Mesendoderm (in vitro differentiated cells): ENCODE measurements at places on chromosomes 16 and 17.

- H3K4me3 ChIP-seq = no peak overlapping the region
- peaks cover 5% of the 10 kb centered on the region for H3K4me1 ChIP-seq
- no peak overlapping the region for H3K27ac ChIP-seq
- no peak for DNase-seq
Observed at GRCh38 chr16:85527042-85527766, 85.9 kb upstream of the GSE1 start.

- H3K27ac ChIP-seq = no peak overlapping the region
- H3K27me3 ChIP-seq = no peaks in the 10 kb centered on the region
- no peak overlapping the region for H3K4me3 ChIP-seq
Observed at GRCh38 chr16:87809150-87809902, 43.5 kb upstream of the KLHDC4 start.

DNA sequence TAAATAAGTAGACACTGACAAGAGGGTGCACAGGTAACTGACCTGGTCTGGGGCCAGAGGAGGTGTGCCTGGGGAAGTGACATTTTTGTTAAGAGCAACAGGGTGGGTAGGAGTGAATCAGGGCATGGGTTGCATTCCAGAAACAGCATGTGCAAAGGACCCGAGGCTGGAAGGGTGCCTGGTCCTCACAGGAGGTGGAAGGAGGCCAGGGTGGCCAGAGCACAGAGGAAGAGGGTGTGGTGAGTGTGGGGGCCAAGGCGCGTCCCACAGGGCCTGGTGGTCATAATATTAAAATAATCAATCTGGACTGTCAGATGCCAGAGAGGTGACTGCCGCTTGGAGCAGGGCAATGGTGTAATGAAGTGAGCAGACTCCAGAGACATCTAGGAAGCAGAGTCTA lies 14.3 kb downstream of the ARHGAP23 start:
- H3K4me1 ChIP-seq = peaks cover 3% of the 10 kb centered on the region
- no peak overlapping the region for H3K27ac ChIP-seq
- no peaks in the 10 kb centered on the region for H3K36me3 ChIP-seq

DNA sequence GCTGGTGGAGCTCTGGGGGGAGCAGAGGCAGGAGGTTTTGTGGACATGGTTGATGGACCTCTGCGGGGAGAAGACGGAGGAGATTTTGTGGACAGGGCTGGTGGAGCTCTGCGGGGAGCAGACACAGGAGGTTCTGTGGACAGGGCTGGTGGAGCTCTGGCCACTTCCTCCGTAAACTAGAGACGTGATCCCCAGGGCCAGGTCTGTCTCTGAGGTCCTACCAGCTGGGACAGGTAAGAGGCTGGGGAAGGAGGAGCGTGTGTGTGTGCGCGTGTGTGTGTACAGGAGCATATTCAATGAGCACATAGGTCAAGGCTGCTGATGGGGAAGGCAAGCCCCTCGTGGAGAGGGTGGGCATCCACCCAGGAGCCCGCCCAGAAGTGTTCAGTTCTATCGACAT lies 20.6 kb downstream of the RPH3AL start:
- peaks cover 9% of the 10 kb centered on the region for H3K4me1 ChIP-seq
- no peaks in the 10 kb centered on the region for H3K27me3 ChIP-seq
- no peaks in the 10 kb centered on the region for H3K36me3 ChIP-seq
- H3K27ac ChIP-seq = no peak overlapping the region
- DNase-seq = no peak

DNA sequence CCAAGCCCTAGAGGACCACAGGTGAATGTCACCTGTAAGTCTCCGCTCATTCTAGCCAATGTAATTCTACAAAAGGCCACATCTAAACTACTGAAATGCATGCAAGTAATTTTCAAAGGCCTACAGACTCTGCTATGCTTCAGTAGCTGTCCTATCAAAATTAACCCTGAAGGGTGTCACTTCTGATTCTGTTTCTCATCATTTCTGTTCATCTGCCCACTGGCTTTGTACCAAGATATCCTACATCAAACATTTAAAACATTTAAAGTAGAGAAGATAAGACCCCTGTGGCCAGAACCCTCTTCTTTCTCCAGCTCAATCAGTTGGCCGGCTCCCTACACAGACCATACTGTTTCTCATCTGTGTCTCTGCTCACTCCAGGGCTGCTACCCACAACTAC lies 21.5 kb downstream of the PHF12 start:
- peaks cover 2% of the 10 kb centered on the region for H3K36me3 ChIP-seq
- no peak for DNase-seq
- H3K4me3 ChIP-seq = no peak overlapping the region
- no peaks in the 10 kb centered on the region for H3K4me1 ChIP-seq

DNA sequence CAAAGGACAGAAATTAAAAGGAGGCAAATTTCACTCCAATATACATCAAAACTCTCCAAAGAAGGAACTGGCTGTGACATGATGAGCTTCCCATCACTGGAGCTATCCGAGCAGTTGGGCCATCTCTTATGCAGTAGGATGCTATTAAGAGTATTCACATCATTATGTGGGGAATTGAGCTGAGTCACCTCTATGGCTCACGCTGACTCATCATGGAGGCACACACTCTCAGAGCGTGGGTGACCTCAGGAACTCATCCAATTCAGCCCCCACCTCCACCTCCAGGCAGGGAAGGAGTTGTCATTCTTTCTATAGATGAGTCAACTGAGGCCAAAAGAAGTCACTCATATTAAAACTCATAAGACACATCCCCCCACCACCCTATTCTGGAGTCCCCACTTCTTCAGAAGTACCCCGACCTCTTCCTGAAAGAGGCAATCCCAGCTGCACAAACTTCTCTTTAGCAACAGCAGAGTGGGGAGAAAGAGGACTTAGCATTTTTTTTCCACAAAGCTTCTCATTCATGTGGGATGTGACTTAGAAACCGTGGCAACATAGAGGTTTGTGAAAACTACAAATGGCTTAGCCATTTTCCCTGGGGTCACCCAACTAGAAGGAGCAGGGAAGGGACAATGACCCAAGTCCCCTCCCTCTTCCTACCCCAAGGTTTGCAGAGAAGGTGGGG lies 32.5 kb downstream of the ABCC12 start:
- no peaks in the 10 kb centered on the region for H3K36me3 ChIP-seq
- peak; percentile 88 for DNase-seq
- H3K4me3 ChIP-seq = no peak overlapping the region
- H3K27ac ChIP-seq = no peak overlapping the region

DNA sequence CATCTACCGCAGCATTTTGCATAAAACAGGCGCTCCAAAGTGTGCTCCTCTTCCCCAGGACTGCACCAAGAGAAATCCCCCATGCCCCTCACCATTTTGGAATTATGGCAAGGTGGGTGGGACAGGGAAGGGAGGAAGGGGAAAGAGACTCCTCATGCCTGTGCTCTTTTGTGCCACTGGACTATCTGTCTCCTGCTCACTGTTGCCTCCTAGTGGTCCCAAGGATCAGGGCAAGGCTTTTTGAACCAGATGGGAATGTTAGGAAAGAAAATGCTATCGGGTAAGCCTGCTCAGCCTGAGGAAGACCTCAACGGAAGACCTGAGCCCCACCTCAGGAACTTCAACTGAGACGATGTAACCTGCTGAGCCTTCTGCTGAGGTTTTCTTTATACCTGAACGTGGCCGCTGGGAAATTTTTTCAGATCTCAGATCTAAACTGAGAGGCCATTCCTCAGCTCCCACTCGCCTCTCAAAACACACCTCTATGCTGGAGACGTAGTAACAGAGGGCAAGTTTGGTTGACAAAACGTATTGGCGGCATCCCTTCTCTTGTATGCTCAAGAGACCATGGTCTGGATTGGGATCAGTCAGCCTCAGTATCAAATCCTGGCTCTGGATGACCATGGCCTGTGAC lies 58.3 kb downstream of the SPACA3 start:
- H3K36me3 ChIP-seq = no peaks in the 10 kb centered on the region
- H3K4me3 ChIP-seq = no peak overlapping the region
- H3K4me1 ChIP-seq = no peaks in the 10 kb centered on the region
- no peaks in the 10 kb centered on the region for H3K27me3 ChIP-seq
- DNase-seq = peak; percentile 71

- H3K4me1 ChIP-seq = no peaks in the 10 kb centered on the region
- H3K36me3 ChIP-seq = no peaks in the 10 kb centered on the region
- H3K27me3 ChIP-seq = no peaks in the 10 kb centered on the region
- DNase-seq = no peak
- no peak overlapping the region for H3K4me3 ChIP-seq
Observed at GRCh38 chr16:79363035-79363434, 237.5 kb downstream of the MAF start.

- no peak overlapping the region for H3K27ac ChIP-seq
- DNase-seq = no peak
Observed at GRCh38 chr17:69869667-69870066, 205.4 kb upstream of the KCNJ16 start.
